ENCODE measurements at places on chromosomes 5 and 9.

GRCh38 chr9:7328453-7328852 lies 471.1 kb downstream of the DMAC1 start:
- DNase-seq: no peak

DNA sequence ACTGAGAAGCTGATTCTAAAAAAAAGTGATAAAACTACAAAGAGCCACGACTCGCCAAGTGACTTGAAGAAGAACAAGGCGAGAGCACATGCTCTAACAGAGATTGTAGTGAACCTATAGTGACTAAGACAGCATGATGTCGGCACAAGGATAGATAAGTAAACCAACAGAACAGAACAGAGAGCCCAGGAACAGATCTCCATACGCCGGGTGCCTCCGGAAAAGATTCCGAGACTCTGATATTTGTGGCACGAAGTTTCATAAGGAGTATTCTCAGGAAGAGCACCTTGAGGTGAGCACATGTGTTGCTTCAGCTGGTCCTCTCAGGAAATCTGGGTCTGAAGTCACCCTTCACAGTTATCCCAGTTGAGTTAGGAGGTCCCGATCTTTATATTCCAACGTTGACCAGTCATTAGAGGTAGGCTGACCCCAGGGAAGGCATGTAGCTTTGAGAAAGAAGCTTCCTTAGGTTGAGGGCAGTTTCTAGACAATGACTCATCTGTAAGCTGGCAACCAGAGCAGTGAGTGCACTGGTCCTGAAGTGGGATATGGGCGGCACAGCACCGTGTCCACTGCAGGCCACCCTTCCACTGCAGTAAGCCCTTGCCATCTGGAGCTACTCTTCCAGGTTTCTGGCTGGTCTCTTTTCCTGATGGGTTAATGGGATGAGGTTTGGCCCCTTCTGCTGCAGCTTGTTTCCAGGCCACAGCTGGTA lies 13.6 kb upstream of the CLK4 start:
- no peak for DNase-seq

- DNase-seq: no peak
Observed at GRCh38 chr9:72960446-72960845, 7.6 kb upstream of the ALDH1A1 start.

- DNase-seq: no peak
Observed at GRCh38 chr5:38825494-38825893, 20.3 kb upstream of the OSMR start.

DNA sequence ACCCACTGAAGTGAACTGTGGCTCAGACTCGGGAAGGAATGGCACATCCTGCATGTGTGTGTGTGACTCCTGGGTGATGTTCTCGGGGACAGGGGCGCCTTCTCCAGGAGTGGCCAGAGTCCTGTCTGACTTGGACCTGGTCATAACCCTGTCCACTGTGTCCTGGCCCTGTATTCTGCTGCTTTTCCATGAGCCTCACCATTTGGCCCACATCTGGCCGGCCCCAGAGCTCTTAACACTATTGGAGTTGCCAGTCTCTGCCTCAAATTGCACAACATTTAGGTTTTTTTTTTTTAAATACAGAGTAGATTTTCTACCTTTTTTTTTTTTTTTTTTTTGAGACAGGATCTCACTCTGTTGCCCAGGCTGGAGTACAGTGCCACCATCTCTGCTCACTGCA lies 278.3 kb upstream of the TUT7 start:
- DNase-seq: no peak

DNA sequence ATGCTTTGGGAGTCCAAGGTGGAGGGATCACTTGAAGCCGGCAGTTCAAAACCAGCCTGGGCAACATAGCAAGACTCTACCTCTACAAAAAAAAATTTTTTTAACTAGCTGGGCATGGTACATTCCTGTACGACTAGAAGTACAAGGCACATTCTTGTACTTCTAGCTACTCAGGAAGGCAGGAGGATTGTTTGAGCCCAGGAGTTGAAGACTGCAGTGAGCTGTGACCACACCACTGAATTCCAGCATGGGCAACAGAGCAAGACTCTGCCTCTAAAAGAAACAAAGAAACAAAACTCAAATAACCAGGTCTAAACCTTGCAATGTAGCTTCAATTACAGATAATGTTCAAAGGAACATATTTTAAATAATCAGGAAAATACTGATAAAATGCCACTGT lies 56.2 kb downstream of the SSBP2 start:
- DNase-seq: no peak
